Stimulated activated CD4-positive, alpha-beta T cell treated with anti-CD3 and anti-CD28 coated beads, Interleukin-4, amount 100 ng/mL, for 48 hours (primary cell): ENCODE measurements at places on chromosomes 2 and 18.

GRCh38 chr2:180385601-180386201 lies 378.6 kb upstream of the CWC22 start:
- DNase-seq, result no peak

GRCh38 chr2:231720987-231721966 lies 13.0 kb downstream of the PTMA start:
- no peak for DNase-seq

- no peak for DNase-seq
Observed at GRCh38 chr2:123098619-123099018, 926.5 kb upstream of the CNTNAP5 start.

DNA sequence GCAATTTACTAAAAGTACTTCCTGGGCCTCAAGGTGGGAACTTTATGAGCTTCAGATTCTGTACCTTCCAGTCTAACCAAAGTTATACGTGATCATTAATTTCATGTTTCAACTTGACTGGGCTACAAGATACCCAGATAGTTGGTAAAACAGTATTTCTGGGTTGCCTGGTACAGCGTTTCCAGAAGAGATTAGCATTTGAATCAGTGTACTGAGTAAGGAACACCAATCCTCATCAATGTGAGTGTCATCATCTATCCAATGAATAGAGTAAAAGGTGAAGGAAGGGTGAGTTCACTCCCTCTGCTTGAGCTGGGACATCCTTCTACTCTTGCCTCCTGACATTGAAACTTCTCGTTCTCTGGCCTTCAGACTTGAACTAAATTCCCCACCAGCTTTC lies 274.5 kb upstream of the ID2 start:
- no peak for DNase-seq

DNA sequence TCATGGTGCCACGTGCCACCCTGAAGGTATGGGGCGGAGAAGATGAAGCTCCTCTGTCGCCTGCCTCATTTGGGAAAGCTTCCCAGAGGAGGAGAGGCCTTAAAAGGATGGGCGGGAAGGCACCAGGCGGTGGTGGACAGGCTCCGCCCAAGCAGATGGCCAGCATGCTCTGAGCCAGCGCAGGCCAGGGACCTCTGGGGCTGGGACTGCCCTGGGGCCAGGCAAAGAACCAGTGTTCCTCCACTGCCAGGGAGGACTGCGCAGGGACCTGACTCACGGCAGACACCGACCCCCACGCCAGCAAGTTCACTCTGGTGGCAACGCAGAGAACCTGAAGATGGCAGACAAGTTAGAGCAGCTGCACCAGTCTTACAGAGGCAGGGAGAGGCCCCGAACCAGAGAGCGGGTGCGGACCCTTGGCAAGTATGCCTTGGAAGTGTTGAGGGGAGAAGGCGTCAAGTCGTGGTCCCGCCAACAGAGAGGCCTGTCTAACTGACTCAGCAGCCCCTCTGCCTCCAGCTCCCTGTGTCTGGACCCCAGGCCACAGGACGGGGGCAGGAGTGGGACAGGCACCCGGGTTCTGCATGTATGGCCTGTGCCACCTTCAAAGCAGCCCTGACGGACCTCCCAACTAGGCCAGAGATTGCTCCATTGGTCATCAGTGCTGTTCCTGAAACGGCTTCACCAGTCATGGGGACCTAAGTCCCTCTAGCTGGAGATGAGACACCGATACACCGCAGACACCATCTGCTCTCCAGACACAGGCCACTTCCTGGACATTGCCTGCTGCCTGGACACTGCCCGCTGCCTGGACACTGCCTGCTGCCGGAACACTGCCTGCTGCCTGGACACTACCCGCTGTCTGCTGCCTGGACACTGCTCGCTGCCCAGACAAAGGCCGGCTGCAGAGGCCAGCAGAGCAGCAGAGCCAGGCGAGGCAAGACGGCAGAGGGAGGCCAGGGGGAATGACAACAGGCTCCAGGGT lies 124.7 kb downstream of the HDAC4 start:
- DNase-seq, result no peak

DNA sequence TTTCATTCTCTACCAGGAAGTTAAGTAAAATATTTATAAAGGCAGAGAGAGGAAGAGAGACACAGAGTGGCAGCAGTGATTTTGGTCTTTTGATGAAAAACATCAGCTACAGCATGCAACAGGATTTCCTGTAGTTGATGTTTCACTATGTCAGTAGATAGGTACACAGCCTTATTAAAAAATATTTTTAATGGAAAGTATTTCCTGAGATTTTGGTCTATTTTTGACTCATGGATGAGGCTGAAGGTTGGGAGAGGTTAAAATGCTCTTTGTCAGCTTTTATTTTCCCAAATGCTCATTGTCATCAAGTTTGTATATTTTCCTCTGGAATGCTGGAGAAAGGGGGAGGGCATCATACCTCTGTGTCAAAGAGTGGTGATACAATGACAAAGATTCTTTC lies 1112.5 kb downstream of the CBLN2 start:
- DNase-seq, result no peak

GRCh38 chr2:233928594-233929351 lies 11.6 kb downstream of the TRPM8 start:
- DNase-seq, result no peak

DNA sequence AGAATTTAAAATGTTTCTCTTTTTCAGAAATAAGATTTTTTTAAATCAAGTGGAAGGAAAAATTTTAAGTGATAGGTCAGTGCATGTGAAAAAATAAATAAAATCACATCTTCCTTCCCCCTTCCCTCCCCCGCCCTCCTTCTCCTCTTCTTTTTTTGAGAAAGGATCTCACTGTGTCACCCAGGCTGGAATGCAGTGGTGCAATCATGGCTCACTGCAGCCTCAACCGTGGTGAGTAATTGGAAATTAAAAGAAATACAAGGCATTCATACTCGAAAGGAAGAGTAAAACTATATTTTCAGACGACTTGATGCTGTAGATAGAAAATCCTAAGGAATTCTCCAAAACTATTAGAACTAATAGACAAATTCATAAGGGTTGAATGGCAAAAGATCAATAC lies 16.9 kb upstream of the CRACDL start:
- no peak for DNase-seq

DNA sequence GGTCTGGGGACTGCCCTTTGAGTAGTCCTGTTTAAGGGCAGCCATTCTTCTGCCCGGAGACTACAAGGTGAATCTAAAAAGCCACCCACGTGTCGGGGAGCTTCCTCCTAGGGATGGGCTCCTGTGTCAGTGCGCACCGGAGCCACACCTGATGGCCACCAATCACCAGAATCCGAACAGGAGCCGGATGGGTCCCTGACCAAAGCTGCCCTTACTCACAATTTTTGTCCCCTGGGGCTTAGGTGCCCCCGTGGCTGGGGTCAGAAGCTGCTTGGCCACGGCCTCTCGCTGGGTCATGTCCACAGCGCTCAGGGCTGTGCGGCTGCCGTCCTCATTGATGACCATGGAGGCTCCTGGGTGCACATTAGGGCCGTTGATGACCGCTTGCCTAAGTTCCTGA lies 30.9 kb downstream of the POLR1A start:
- no peak for DNase-seq

- DNase-seq, result no peak
Observed at GRCh38 chr2:201343559-201343958, 13.6 kb downstream of the FLACC1 start.

- no peak for DNase-seq
Observed at GRCh38 chr2:86078774-86079545, 26.7 kb downstream of the POLR1A start.

DNA sequence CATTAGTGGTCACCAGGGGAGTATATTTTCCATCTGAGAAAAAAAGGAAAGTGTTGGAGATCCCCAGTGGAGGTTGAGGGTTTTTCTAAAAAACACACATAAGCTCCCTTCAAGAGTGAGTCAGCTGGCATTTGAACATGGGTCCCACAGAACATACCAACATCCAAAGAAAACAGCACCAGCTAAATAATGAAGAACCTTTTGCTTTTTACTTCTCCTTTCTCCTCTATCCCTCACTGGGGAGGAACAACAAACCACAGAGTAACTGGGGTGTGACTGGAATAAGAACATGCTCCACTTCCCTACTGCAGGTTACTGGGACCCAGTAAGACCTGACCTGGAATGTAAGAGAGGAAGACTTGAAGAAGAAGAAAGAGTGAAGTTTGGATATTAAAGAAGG lies 56.5 kb upstream of the RAPH1 start:
- DNase-seq, result no peak

DNA sequence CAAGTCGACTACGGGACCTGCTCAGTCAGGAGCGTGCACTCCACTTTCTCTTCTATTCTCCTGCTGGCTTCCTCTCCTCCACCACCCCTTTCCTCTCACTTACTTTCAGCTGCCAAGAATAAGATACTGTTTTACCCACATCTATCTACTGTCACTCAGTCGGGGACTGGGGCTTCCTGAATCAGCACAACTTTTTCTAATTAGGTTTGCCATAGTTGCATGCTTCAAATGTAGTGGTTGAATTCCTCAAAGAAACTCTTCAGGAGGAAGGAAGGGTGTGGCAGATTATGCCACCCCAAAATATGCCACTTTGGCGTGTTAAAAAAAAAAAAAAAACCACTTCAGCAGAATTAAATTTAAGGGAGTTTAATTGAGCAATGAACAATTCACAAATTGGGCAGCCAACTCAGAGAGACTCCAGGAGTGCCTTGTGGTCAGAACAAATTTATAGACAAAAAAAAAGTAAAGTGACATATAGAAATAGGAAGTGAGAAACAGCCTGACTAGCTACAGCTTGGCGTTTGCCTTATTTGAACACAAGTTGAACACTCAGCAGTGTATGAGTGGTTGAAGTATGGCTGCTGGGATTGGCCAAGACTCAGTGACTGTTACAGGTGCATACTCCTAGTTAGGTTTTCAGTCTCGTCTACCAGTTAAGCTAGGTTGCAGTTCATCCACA lies 32.5 kb upstream of the RMDN2 start:
- DNase-seq, result no peak

- DNase-seq, result no peak
Observed at GRCh38 chr2:231646476-231646875, 53.8 kb downstream of the TEX44 start.

- DNase-seq, result no peak
Observed at GRCh38 chr2:202432776-202433175, 56.6 kb downstream of the BMPR2 start.

- no peak for DNase-seq
Observed at GRCh38 chr2:156005999-156006712, 326.4 kb downstream of the NR4A2 start.

DNA sequence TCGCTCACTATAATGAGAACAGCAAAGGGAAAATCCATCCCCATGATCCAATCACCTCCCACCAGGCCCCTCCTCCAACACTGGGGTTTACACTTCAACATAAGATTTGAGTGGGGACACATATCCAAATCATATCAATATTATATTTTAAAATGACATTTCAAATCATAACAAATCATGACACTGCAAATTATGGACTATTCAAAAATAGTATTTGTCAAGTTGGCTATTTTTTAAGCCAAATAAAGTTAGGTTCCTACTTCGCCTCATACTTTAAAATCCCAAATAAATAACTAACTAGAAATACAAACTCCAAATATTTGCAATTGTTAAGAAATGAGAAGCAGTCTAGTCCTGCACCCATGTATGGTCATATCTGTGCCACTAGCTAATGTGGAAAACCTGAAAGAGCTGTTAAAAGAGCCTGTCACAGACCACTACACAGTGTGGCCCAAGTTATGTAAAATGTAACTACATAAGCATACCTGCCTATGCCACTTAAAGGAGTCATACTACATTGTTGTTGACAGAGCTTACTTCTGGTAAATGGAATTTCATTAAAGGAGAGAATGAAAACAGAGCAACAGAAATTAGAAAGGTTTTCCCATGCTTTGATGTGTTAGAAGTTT lies 334.7 kb upstream of the GULP1 start:
- DNase-seq, result no peak

DNA sequence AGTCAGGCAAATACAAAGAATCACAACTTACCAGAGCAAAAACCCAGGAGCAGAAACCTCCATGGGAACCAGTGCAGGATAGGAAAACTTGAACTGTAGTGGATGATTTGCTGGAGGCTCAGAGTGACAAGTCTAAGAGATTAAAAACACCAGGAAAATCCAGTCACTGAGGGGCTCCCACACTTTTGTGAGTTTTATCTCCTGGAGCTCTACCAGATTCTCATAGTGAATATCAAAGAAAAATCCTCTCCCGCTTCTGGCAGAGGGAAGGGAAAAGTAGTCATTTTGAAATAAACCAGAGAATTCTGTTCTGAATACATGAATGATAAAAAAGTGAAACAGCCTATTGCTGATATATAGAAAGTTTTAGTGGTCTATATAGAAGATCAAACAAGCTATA lies 23.1 kb downstream of the NABP1 start:
- DNase-seq, result no peak

DNA sequence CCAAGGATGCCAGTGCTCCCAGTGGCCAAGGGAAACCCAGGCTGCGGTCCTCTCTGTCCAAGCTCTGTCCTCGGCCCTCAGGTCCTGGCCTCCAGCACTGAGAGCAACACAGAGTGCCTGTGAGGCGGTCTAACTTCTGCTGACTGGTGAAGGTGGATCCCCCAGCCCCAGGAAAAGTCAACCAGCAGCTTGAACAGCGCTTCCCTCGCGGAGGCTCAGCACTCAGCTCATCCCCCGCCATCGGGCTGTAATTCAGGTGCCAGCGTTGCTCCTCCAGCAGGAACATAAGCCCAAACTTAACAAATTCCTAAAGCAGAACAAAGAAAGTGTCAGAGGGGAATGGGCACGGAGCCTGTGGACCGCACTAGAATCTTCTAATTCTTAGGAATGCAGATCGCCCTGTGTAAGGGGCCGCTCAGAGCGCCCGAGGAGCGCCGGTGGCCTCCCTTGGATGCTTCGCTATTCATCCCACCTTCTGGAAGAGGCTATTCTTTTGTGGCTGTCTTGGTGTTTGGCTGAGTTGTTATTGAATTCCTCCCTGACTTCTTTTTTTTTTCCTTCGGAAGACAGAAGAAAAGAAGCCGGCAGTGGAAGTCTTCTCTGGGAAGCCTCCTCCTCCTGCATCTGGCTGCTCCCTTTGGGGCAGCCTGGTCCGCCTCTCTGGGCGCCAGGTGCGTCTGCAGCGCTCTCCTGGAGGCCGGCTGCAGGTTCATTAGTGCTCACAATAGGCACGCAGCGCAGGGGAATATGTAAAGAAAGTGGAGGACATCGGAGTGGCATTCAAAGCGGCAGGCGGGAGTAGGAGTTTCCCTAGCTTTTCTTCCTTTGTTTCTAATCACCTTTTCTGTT lies 905.6 kb downstream of the TSN start:
- DNase-seq, result no peak

GRCh38 chr2:65030476-65031332 lies 25.5 kb upstream of the CEP68 start:
- DNase-seq, result no peak

DNA sequence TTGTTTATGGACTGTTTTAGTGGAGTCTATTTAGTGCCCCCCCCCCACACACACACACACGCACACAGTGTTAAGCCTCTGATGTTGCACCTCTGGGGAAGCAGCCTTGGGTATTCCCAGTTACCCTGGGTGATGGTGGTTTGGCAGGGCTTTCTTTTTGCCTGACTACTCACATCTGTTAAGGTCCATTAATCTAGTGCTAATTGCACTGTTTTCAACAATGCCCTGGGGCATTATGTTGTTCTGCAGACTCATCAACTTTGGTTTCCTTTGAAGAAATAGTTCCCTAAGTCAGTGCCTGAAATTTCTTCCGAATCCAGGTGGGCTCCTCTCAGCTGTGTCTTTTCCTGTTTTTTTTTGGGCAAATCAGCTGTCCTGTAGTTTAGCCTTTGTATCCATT lies 34.7 kb downstream of the SPOPL start:
- no peak for DNase-seq

GRCh38 chr2:134173338-134174016 lies 80.4 kb upstream of the MGAT5 start:
- no peak for DNase-seq
